LNCaP clone FGC (cell line): ENCODE measurements at places on chromosomes 3 and 15.

- no peak for DNase-seq
Measured at GRCh38 chr3:124037326-124037725, 45.4 kb upstream of the ROPN1 start.

- no peak for DNase-seq
Measured at GRCh38 chr3:121818578-121818977, 16.3 kb downstream of the IQCB1 start.

GRCh38 chr3:113628788-113629187 is 67.7 kb downstream of the USF3 start:
- no peak for DNase-seq

GRCh38 chr3:45783667-45784066 is 12.7 kb downstream of the SLC6A20 start:
- no peak for DNase-seq

DNA sequence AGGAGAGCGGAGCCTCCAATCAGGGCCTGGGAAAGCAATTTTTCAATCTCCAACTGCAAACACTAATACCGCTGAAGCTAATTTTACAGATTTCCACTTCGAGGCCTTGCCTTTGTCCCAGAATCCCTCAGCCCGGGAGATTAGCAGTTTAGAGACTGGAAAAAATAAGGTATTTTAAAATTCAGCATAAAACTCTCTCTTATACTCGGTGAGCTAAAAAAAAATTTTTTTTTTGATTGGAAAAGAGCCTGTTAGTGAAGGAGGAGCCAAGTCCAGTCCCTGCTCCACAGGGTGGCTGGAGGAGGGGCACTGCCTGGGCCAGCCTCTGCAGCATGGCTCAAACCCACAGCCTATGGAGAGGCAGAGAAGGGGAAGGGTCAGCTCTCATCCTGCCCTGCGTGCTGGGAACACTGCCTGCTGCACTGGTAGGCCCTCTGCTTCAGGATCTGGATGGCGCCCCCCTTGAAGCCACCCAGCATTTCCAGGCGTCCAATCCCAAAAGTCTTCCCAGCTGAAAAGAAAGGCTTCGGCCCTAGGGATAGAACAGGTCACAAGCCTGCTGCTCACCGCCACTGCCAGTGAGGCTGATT is 48.9 kb downstream of the CACNA2D2 start:
- no peak for DNase-seq

- DNase-seq = no peak
Measured at GRCh38 chr15:94524565-94524964, 293.2 kb downstream of the MCTP2 start.

DNA sequence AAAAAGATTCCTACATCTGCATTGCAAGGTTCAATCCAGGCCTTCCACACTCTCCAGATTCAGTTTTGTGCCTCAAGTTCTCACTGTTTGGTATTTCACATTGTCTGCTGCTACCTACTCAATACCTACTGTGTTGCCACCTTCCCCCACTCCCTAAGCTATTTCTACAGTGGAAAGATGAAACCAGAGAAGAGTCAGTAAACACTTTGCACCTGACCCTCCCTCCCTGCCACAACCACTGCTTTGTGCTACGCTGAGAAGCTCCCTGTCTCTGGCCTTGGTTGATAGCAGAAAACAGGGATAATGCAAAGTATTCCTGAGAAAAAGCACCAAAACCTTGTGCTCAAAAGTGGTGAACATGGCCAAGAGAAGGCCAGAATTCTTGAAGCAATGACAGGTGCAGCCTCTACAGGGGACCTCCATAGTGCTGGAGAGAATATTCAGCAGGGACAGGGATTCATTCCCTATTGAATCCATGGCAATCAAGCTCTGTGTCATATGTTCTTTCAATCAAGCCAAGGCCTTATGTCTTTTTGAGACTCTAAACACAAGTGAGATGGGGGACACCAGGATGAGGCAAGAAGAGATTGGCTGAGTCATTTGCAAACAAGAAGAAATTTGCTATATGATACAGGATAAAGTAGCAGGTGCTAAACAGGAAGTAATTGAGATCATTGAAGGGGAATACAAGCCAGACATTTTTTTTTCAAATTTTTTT is 83.5 kb upstream of the LIPC start:
- no peak for DNase-seq

- DNase-seq = no peak
Measured at GRCh38 chr15:68312701-68313204, 35.2 kb downstream of the FEM1B start.

DNA sequence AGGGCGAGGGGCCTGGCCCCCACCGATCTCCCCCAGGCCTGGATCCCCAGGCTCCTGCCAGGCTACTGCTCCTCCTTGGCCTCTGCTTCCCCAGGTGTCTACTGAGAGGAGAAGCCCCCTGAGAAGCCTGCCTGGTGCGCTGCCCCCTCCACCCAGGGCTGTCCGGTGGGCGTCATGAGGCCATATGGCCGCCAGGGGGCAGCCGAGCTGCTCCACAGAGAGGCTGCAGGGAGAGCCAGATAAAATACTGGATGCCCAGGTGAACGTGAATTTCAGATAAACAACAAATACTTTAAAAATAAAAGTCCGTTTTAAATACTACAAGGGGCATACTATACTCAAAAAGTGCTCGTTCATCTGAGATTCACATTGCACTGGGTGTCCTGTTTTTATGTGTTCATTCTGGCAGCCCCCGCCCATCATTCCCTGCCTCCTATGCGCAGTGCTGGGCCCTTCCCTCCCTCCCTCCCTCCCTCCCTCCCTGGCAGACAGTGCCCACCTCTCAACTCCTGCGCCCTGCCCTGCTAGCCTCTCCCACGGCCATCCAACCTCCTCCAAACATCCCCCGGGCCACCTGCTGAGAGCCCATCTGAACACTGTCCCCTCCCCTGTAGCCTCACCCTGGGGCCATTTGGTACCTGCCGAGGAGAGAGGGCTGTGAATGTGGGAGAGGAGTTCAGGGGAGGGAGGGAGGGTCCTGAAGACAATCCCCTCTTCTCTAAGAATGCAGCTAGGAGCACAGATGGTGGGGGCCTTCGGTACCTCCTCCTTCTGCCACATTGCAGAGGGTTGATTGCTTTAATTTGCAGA is 29.6 kb downstream of the PSTPIP1 start:
- peak; percentile 18 for DNase-seq

DNA sequence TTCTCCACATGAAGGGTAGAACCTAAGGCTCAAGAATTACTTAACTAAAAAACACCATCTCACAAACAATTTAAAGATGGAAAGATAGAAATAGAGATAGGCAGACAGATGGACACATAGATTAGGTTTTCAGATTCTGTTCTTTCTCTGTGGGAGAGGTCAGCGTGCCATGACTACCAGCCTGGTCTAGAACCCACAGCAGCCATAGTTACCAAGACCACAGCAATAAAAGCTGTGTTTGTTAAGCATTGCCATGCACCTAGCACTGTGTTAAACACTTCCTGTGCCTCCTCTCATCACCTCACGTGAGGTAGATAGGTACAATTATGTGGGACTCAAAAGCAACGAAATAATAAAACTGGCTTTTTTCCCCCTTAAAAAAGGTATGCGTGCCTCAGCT is 83.1 kb upstream of the TSEN2 start:
- no peak for DNase-seq

- DNase-seq = no peak
Measured at GRCh38 chr15:92288755-92289154, 104.9 kb upstream of the ST8SIA2 start.

- no peak for DNase-seq
Measured at GRCh38 chr3:183868796-183869195, 15.9 kb downstream of the PARL start.

DNA sequence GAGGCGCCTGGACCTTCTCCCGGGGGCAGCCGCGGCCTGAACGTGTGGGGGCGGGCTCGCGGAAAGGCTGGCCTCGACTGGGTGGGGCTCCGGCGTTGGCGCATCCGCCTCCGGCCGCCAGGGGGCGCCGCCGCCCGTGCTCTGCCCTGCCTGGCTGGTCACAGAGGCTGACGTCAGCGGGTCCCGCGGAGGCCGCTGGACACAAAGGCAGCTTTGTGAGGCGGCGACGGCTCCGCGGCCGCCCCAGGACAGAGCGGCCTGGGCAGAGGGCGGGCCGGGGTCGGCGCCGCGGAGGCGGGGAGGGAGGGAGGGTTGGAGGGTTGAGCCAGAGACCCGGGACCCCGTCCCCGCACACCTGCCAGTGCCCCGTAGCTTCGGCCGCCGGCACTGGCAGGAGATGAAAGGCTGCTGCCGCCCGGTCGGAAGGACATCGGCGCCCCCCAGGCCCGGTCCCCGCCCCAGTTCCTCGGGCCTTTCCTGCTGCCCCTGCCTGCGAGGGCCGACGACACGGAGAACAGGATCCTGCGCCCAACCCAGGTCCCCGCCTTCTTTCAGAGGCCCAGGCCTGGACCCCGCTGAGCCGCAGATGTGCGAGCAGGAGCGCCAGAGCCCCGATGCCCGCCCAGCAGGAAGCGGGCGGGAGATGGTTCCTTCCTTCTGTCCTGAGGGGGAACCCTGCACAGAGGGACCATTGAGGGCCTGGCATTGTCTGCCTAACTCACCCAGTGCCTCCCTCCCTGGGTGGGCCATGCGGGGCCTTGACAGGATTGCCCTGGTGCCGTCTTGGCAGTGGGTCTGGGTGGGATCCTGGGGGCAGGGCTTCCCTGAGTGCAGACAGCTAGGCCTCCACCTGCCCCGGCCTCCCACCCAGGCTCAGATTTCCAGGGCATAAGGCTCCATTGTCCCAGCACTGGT is 8.7 kb upstream of the SEMA3B start:
- DNase-seq = peak; percentile 52

GRCh38 chr15:77825252-77825542 is 192.5 kb upstream of the LINGO1 start:
- DNase-seq = no peak

DNA sequence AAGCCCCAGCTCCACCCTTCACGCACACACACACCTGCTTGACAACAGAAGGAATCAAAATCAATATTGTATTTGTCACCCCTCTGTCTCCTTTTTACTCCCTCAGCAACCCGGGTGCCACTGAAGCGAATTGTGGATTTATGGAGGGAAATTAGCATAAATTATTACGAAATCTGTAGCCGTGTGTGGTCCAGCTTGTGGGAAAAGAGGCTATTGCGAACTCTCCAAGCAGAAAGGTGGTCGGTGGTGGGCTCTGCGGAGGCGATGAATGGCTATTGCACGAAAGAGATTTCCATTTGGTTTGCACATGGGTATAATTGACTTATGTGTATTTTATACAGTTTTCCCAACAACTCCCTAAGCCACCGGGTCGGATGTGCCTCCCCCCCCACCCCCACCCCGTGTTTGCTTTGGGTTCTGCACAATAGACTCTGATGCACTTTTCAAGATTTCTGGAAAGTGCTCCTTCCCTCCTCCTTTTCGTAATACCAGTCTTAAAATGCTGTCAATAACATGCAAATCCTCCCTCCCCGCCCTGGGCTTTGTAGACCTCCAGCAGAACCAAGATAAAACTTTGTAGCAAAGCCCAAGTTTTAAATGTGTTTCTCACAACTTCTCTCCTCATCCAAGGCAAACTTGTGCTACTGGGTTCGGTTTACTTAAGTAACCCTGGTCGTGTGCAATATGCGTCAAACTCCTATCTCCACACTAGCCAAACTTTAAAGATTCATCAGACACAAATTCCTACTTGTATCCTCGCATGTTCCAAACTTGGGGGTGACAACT is 3.1 kb upstream of the FOXB1 start:
- DNase-seq = no peak

DNA sequence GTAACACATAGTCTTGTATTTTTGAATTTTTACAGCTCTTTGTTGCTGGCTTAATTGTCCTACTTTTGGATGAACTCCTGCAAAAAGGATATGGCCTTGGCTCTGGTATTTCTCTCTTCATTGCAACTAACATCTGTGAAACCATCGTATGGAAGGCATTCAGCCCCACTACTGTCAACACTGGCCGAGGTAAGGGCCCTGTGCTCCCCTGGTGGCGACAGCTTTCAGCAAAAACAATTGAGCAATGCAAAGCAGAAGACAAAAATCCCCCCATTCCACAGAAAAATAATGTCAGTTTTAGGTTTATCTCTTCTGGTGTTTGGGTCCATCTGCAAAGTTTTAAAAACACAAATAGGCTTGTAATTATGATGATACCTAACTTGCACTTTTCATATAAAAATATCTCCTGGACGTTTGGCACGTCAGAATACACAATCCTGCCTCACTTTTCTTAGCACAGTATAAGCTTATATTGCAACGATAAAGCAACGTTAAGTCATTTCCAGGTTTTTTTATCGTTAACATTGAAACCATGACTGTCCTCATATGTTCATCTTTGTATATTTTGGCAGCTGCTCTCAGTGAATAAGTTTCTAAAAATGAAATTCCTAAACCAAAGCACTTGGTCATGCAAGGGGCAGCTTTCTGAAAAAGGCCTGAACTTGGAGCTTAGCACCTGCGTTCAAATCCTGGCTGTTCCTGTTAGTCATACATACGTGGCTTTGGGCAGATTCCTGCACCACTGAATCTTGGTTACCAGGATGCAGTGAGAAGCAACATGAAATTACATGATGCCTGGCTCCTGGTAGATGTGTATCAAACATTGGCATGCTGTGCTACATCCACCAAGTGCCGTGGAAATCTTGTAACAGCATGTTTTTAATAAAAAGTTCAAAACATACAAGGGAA is 8.5 kb downstream of the SEC61A1 start:
- no peak for DNase-seq

GRCh38 chr3:54846119-54846518 is 81.7 kb downstream of the LRTM1 start:
- no peak for DNase-seq

- no peak for DNase-seq
Measured at GRCh38 chr3:46467562-46467961, 2.9 kb upstream of the LTF start.

- no peak for DNase-seq
Measured at GRCh38 chr15:91228890-91229289, 128.8 kb downstream of the SV2B start.

DNA sequence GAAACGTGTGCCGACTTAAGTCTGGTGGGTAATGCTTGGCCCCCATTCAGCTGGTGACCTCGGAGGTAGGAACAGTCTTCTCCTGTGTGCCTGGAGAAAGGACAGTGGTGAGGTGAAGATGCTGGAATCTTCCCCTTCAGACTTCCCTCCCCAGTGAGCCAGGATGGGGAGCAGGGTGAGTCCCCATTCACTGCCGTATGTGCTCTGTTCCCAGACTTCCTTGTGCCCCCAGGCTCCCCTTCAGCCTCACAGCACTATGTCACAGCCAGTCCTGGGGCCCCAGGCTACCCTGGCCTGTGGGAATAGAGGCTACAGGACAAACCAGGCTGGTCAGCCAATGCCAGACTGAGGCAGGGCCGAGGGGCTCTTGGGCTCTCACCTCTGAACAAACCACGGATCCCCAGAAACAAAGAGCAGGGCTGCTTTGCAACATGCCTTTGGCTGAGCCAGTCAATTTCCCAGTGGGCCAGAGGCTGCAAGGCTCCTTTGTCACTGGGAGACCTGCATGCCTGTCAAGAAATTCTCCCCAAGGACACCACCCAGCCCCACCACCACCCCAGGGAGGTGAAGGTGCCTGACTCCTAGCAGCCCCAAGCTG is 31.8 kb upstream of the HHATL start:
- DNase-seq = no peak
